ENCODE measurements at places on chromosomes 11 and 22.

DNA sequence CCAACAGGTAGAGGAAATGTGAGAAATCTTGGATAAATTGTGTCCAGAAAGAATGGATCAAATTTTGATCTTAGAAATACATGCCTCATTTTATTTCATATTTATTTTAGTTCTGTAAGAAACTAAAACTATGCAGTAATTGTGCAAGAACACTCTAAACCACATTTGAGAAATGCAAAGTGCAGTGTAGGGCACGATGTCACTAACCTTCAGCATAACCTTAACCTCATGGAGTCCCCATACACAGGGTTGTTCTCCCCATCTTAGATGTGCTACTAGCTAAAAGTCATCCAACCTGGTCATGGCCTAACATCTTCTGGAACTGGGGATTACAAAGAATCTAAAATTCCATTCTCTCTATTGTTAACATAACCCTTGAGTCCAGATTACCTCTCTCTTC lies 48.4 kb upstream of the ARHGAP42 start:
- no peak for DNase-seq

DNA sequence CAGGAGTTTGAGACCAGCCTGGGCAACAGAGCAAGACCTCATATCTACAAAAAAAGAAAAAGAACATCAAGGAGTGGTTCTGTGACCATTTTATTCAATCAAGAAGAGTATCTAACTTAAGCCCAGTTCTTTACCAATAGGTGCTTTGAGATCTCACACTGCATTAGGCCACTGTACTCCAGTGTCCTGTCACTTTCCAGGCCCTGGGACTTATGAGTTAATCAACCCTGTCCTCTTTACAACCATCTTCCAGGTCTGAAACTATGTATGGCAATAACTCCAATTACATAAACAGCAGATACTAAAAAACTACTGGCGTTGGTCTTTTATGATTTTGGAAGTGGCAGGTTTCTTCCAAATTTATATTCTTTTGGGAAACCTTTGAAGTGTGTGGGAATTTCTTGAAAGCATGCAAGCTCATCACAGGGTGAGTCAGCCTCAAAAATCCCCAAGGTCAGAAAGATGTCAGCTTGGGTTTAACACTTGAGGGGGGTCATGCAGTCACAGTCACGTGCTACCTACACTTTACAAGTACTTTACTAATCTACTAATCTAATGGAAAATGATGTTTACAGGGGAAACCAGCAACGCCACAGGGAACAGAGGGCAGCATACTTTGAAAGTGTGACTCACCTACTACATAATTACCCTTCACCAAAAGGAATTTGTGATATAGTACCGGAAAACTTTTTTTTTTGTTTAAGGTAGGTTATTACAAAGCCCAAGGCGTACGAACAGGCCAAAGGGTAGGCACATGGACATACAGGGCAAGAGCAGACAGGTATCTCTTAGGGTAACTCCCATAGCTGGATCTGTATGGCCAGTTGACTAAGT lies 15.6 kb downstream of the PISD start:
- DNase-seq = no peak

DNA sequence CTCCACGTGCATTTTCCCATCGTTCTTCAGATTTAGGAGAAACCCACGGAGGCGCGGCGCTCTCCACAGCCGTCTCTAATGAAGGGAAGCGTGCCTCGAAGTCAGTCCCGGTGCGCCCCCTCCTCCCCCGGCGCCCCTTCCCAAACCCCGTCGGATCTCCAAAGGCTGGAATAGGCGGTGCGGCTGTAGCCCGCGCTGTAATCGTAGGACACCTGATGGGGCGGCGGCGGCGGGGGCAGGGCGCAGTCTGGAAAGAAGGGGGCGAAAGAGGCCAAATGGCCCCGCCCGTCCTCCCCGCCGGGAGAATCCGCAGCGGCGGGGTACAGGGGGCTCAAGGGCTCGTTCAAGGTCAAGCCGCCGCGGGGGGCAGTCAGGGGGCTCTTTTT lies 1.3 kb downstream of the FAM181B start:
- DNase-seq = no peak

DNA sequence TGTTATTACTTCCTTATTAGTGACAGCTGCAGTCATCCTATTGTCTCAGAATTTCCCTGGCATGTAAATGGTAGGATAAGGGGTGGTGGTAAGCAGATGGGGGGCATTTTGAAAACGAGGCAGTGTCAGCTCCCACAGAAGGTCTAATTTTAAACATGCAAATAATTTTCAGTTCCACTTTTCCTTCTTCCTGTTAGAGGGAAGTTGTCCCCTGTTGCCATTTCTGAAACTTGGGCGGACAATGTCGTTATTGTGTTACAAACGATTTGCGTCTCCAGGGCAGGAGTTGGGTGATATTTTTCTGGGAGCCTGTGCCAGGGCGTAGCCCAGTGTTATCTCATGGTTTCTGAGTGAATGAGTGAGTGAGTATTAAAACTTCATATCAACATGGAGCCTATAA lies 7.4 kb downstream of the PTPRJ start:
- no peak for DNase-seq

DNA sequence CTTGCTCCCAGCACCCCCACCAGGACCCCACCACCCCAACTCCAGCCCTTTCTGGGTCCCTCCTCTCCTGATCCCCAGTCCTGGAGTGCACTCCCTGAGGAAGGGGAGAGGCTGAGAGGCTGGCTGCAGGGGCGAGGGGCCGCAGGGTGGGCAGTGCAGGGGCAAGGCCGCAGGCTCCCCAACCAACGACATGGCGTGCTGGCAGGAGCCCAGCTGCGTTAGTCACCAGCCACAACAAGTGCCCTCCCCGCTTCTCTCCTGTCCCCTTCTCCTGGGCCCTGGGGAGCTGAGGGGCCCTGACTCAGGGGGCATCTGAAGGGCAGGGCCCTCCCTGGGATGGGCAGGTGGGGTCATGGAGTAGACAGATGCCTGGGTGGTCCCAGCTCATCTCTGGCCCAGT lies 2.3 kb downstream of the CABP7 start:
- DNase-seq = no peak

GRCh38 chr11:85809863-85810262 lies 1.1 kb downstream of the SYTL2 start:
- peak; percentile 8 for DNase-seq

DNA sequence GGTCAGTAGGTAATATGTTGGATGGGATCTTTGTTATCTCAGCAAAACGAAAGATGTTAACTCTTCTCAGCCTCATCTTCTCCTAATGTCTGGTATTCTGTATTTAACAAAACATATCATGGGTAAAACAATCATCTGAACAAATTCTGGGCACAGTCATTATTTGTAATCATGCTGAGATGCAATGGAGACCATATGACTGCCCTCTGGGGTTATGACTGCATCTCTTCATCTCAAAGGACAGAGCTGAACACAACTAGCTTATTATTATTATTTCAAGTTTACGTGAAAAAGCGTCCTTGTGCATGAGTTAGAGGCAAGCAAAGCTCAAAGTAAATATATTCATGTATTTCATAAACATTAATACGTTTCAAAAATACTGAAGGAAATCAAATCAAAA lies 29.7 kb upstream of the PSMA1 start:
- DNase-seq = no peak

GRCh38 chr11:44018829-44019228 lies 29.0 kb upstream of the ACCSL start:
- no peak for DNase-seq

DNA sequence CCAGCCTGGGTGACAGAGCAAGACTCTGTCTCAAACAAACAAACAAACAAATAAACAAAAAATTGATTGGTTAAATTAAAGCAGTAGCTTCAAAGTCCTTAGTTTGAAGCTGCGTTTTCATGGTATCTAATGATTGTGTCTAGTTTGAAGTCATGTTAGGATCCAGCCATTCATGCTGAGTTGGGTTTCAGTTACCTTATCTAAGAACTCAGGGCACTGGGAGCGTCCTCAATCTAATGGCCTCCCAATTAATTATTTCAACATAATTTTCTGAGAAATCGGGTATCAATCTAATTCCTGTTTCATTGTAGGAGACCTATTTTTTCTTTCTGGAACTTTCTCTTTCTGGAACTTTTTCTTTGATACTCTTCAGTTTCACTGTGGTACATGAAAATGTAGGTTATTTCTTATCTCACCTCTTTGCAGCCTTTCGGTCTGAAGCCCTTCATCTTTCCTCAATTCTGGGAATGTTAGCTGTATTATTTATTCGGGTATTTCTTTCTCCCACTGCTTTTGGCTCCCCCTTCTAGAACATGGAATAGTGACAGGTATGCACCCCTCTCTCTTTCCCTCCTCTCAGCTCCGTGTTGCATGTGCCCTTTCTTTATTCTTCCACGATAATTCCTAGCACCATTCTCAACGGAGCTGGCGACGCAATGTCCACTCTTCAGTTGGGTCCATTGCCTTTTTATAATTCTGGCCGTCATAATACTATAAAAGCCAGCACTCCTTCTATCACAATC lies 24.3 kb upstream of the B4GALNT4 start:
- no peak for DNase-seq

- no peak for DNase-seq
These were observed 60.6 kb upstream of the E2F8 start for GRCh38 chr11:19301361-19301760.

All from amniotic stem cell (primary cell).